GM19239 (cell line): ENCODE measurements at places on chromosomes 7 and 10.

- no peak for DNase-seq
Observed at GRCh38 chr7:16438988-16439387, 17.6 kb upstream of the CRPPA start.

DNA sequence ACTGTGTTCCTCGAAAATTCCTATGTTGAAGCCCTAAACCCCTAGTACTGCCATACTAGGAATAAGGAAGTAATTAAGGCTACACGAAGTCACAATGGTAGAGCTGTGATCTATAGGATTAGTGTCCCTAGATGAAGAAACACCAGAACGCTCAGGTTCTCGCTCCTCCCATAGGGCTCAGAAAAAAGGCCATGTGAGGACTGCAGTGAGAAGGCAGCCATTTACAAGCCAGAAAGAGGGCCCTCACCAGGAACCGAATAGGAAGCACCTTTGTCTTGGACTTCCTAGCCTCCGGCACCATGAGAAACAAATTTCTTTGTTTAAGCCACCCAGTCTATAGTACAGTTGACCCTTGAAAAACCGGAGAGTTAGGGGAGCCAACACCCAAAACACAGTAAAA, 46.2 kb downstream of the CACUL1 start:
- no peak for DNase-seq

DNA sequence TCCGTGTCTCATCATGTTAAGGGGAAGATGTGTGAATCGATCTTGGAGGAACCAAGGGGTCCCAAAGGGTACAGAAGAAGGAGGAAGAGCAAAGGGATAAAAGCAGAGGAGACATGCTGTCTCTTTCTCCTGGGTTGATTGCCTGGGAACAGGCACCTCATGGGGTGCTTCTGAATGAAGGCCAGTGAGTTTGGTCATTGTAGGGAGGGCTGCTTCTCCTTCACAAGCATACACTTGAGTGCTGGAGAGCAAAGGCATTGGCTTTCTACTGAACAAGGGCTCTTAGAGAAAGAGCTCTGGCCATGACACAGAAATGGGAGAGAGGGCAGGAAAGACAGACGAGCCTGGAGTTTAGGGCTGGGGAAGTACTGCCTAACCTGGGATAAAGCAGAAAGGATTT, 146.7 kb upstream of the NPY start:
- DNase-seq = no peak

GRCh38 chr10:102341038-102341688, 54.3 kb upstream of the NFKB2 start:
- DNase-seq = no peak

GRCh38 chr10:1378473-1378872, 322.3 kb downstream of the WDR37 start:
- no peak for DNase-seq

GRCh38 chr10:72622271-72622670, 3.6 kb downstream of the MICU1 start:
- no peak for DNase-seq

- peak; percentile 13 for DNase-seq
Observed at GRCh38 chr10:14740684-14741247, 33.9 kb downstream of the FAM107B start.

DNA sequence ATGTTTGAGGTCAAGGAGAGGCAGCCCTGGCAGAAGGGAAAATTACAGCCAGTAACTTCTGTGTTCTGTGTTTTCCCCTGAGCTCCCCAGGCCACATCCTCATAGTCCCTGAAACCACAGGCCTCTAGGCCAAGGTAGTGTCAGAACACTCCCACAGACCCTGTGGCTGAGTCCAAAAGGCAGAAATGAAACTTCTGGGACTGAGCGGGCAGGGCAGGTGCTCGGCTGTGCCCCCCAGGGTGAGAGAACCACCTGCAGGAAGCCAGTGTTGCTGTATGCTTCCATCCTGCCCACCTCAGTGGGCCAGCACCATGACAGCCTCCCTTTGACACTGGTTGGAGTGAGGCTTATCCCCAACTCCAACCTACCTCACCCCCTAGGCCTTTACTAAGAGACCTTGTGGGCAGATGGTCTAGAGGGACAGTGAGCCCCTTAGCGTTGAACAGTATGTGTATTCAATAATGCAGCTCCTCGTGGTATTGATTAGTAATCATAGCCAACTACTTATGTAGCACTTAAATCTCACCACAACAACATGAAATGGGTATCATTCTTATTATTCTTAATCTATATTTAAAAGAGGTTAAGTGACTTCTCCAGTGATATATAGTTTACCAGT, 30.3 kb downstream of the PIK3CG start:
- no peak for DNase-seq

GRCh38 chr7:50276483-50276882, 28.0 kb upstream of the IKZF1 start:
- DNase-seq = no peak

DNA sequence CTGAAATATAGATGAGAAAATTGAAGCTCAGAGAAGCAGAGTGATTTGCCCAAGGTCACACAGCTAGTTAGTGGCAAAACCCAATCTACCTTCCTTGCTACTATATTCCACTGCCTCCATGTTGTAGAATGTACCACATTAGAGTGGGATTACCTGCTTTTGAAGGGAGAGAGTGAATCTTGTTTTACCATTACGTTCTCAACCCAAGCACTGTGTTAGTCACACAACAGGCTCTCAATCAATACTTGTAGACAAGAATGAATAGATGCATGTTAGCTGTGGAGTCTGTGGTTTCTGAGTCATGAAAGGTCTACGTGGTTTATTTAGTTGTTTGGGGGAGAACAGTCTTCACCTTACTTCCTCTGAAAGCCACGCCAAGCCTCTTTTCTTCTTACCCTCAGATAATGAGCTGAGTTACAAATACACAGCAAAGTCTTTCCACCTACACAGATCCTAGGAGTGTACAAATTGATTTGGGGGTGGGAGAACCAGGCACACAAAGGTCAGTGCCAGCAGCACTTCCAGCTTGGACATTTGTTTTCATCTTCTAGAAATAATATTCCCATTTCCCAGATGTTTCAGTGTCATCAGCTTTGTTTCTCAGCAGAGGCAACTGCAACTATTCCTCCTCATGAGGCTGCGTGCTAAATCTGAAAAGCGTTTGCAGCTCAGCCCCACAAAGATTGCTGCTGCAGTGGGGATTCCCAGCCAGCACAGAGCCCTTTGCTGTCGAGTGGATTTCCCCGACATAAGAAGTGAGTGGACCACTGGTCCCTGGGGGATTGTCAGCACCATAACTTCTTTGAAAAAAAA, 71.5 kb upstream of the ADO start:
- peak; percentile 21 for DNase-seq

DNA sequence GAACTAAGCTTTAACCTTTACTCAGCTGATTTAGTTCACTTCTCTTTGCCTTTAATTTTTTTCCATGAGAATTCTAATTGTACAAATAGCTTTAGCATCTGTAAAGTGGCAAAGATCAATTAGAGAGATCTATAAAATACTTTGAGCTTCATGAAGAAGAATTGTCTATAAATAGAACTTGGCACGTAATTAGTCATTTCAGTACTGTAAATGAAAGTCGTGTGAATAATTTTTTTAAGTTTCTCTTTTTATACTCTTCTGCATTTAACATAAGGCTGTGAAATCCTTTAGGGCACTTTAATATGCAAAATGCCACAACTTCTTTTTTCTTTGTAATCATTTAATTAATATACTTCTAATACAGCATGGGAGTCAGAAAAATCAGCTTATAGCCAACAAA, 177.8 kb downstream of the CSTF2T start:
- DNase-seq = no peak

GRCh38 chr7:8585591-8585990, 152.2 kb downstream of the NXPH1 start:
- no peak for DNase-seq

- no peak for DNase-seq
Observed at GRCh38 chr10:47038881-47039561, 127.8 kb downstream of the PTPN20 start.

DNA sequence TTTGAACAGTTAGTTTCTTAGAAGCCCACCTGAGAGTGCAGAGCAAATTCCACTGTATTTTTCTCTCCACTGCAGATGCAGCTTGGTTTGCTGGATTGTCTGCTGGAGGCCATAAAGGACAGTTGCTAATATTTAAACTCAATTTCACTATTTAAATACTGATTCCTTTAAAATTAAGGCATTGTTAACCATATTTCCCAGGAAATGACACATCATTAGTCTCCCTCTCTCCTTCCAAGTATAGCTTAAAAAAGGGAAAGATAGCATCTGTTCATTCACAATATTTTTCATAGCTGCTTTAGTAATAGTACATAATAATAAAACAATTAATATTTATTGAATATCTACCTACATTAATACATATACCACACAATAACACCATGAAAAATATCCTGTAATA, 252.9 kb downstream of the HGF start:
- DNase-seq = no peak
